ENCODE measurements at places on chromosomes 7 and 10.
A peak's percentile ranks its signal among the peaks of the same experiment; 100 is the strongest.

DNA sequence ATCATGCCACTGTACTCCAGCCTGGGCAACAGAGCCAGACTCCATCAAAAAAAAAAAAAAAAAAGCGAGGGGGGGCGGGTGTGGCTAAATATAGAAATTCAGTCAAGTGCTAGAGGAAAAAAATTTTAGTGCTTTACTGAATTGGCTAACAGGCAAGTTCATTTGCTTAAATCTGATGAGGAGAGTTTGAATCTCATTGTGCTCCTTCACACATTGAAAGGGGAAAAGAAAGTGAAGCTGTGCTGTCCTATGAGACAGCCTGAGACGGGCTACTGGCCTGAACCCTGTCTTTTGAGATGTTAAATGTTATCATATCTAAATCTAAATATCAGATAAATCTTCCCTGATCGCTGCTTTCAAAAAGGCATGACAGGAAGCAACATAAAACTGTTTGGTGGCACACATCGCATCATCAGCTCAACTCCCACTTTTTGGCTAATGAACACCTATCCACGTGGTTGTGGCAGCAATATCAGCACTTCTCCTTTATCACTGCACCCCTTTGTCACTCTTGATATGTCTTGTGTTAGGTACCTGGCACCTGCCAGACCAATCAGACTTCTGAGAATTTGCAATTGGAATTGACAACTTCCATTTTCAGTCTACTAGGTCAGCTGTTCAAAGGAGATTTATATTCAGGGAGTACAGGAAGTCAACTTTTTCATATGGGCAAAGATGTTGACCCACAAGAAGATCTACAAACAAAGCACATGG, 14.0 kb upstream of the IFIT1B start:
- DNase-seq = no peak

GRCh38 chr10:98675902-98676301, 229.2 kb upstream of the HPS1 start:
- no peak for DNase-seq

- no peak for DNase-seq
These were observed 13.9 kb upstream of the PWWP2B start for GRCh38 chr10:132383101-132383500.

DNA sequence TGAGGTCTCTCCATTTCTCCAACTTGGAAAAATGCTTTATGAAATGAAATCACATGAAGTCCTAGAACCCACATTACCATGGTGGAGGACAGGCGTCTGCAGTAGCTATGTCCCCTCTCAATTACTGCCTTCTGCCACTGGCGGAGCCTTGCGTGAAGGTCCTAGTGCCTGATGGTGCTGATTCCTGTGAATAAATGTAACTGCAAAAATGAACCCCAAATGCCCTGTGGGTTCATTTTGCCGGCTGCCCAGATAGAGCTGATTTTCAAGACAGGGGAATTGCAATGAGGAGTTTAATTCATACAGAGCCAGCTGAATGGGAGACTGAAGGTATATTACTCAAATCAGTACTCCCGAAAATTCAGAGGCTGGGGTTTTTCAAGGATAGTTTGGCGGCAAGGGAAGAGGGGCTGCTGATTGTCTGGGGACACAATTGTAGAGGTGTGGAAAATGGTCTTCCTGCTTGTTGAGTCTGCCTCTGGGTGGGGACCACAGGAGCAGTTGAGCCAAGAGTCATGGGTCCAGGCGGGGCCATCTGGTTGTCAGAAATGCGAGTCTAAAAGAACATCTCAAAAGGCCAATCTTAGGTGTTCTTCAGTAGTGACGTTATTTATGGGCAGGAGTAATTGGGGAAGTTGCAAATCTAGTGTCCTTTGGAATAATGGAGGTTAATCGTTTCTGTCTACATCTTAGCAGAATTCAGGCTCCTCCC, 13.5 kb downstream of the PRF1 start:
- DNase-seq = no peak

DNA sequence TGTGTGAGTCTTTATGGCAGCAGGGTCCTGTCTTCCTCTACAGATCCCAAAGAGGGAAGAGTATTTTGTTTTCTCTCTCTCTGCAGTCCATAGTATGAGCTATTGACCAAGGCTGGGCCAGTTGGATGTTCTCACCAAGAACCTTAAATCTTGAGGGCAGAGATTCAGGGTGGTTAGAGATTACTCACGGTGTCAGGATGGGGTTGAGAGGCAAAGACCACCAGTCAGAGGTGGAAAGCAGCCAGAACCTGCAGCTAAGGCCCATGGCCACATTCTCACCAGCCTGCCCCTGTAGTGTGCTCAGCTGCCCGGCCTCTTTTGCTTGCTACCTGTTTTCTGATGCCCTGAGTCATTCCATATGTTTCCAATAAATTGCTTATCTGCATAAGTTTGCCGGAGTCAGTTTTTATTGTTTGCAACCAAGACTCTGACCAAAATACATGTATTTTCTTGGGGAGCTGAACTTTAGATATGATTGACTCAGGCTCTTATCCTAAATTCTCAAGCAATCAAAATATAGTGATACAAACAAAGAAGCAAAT, 67.0 kb downstream of the MAP3K8 start:
- DNase-seq = no peak

DNA sequence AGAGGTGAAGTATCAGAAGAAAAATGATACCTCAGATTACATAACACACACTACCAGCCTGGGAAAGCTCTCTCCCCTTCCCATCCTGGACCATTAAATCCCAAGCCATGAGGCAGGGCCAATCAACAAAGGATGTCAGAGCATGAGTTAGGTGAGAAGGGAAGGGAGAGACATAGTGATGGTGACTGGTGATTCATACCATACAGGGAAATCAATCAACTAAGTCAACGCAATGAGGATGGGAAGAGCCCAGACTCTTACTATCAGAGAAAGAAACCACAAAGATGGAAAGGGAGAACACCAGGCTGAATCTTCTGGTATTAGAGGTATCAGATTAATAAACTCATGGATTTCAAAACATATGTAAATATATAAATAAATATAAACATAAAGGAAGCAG, 185.4 kb downstream of the KMT2E start:
- no peak for DNase-seq

GRCh38 chr7:101608772-101609713, 20.1 kb downstream of the MYL10 start:
- no peak for DNase-seq

GRCh38 chr10:111126077-111126476, 49.2 kb downstream of the ADRA2A start:
- no peak for DNase-seq

GRCh38 chr7:7970531-7971307, 2.1 kb downstream of the GLCCI1 start:
- DNase-seq = peak; percentile 65

GRCh38 chr7:32070051-32070405, 179 bp downstream of the PDE1C start:
- DNase-seq = no peak

- no peak for DNase-seq
These were observed 123.9 kb upstream of the ZMIZ1 start for GRCh38 chr10:78944723-78945312.

DNA sequence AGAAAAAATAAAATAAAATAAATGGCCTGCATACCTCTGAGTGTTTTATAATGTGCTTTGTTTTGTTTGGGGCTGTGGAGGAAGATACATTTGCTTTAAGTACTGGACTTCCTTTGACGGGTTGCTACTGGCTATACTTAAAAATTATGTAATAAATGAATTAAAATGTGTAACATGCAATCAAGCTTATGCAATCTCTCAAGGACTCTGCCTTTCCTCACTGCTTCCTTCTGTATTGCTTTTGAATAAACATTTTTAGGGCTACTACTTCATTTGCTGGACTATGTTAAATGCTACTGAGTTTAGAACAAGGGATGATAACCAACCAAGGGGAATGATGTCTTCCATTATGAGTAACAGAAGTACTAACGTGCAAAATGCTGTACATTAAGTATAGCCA, 91.6 kb downstream of the ETV1 start:
- no peak for DNase-seq

- DNase-seq = no peak
These were observed 137.7 kb downstream of the CNOT4 start for GRCh38 chr7:135372222-135372621.

DNA sequence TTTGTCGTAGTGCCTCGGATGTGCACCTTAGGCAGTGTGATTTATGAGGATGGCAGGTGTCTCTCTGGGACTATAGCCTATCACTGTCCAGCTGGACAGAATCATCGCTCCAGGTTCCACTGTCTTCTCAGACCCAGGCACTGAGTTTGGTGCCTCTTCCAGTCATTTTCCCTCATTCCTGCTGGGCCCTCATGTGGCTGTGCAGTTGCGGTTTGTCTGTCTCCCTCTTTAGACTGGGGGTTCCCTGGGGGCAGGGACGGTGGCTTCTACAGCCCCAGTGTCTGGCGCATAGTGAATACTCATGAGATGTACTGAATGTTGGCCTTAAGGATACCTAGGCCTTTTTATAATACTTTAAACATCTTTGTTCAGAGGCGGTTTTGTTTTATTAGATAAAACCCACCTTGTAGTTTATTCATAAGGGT, 28.9 kb downstream of the CCM2 start:
- no peak for DNase-seq

- no peak for DNase-seq
These were observed 65.8 kb downstream of the NT5C2 start for GRCh38 chr10:103127241-103127640.

GRCh38 chr7:113263749-113264148, 145.4 kb upstream of the SMIM30 start:
- peak; percentile 28 for DNase-seq

DNA sequence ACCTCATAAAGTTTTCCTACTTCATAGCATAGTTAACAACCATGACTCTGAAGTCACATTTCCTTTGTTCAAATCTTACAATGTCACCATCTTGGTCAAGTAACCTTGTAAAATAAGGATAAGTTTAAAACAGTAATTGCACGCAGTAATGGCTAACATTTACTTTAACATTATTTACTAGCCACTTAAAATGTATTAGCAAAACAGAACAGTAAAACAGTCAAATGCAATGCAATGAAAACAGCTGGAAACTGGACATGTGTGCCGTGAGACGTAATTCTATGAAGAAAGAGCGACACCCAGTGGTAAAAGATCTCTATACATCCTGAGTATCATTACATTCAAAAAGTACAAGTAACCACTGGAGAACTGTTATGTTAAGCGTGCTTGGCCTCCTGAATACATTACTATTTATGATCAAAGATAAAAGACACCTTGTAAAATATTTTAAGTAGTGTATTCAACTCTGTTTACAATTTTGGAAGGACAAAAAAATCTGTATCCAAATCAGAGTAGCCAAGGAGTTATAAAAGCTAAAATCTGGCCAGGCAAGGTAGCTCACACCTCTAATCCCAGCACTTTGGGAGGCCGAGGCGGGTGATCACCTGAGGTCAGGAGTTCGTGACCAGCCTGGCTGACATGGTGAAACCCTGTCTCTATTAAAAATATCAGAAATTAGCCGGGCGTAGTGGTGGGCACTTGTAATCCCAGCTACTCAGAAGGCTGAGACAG, 27.2 kb downstream of the ATE1 start:
- peak; percentile 51 for DNase-seq

DNA sequence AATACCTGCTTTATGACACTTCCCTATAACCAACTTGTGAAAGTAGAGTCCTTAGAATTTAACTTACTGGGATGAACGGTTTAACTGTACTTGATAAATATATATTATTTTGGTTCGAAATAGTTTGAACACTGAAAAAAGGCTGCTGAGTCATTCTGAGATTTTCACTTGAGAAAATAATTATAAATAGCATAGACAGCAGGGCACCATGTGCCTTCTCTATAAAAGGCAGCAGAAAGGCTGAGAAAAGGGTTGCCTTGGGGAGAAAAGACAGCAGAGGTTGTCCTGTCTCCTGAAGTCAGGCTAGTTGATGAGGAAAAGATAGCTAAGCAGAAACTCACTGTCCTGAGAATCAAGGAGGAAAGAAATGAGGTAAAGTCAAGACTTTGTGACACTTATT, 92.4 kb downstream of the CTTNBP2 start:
- no peak for DNase-seq

- no peak for DNase-seq
These were observed 192.4 kb upstream of the DGKB start for GRCh38 chr7:15094989-15095388.

DNA sequence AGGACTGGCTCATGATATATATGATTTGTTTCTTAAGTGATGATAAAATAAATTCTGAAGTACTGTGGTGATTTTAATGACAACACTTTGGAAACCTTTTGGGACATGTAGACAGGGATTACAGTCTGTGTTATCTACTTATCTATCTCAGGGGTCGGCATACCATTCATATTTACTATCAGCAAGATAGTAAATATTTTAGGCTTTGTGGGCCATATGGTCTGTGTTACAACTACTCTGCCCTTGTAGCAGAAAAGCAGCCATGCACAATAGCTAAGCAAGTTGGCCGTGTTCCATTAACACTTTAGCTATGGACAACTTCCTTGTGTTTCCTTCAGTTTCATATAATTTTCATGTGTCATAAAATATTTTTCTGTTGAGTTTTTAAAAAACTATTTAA, 97.8 kb upstream of the PRPS1L1 start:
- DNase-seq = no peak

GRCh38 chr7:115249080-115249479, 327.2 kb downstream of the MDFIC start:
- no peak for DNase-seq

- DNase-seq = no peak
These were observed 322.6 kb upstream of the KIAA1217 start for GRCh38 chr10:23886355-23886754.

DNA sequence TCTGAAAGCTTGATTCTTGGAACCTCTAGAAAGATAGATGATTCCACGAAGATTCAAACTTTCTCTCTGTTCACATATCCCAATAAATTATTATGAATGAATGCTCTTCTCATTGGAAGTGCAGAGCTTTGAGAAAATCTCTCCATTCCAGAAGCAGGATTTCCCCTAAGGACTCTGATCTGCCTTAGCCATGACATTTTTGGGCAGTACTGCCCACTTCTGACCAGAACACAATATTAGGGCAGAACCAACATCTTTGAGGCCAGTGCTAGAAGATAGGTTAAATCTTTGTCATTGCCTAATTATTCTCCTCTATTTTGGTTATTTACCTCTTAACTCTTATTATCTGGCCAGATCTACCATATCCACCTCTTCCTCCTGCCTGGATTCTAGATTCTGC, 49.9 kb downstream of the ARMC3 start:
- no peak for DNase-seq

DNA sequence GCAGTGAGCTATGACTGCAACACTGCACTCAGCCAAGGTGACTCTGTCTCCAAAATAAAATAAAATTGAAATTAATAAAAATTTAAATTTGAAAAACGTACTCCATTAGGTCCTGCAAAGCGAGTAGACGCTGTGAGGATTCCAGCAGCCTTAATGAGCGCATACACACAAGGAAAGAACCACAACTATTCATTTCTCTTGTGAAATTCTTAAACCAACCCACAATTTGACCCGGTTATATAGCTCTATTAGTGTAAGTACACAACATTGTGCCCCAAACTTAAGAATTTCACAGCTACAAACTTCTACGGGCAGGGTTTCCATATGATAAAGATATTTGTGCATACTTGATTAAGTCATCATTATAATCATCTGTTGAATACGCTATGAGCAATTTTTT, 84.4 kb downstream of the PARD3 start:
- DNase-seq = no peak

DNA sequence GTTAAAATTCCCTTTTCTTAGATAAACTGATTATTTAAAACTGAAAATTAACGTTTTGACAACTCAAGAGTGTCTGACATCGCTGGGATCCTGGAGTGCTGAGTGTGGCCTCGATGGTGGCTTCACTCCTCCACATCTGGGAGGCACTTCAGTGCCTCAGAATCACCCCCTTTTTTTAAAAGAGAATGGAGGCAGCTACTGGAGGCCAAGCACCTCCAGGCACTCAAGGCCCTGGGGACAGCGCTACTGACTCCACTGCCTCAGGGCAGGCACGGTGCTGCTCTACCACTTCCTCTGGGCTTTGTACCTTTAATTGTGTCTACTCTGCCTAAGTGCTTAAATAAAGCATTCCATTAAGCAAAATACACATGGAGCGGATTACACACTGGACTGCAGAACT, 27.2 kb upstream of the NCAPG2 start:
- no peak for DNase-seq
